ENCODE measurements at places on chromosomes 7 and 10.

GRCh38 chr7:22663357-22663718 is 63.7 kb upstream of the IL6 start:
- no peak for DNase-seq

DNA sequence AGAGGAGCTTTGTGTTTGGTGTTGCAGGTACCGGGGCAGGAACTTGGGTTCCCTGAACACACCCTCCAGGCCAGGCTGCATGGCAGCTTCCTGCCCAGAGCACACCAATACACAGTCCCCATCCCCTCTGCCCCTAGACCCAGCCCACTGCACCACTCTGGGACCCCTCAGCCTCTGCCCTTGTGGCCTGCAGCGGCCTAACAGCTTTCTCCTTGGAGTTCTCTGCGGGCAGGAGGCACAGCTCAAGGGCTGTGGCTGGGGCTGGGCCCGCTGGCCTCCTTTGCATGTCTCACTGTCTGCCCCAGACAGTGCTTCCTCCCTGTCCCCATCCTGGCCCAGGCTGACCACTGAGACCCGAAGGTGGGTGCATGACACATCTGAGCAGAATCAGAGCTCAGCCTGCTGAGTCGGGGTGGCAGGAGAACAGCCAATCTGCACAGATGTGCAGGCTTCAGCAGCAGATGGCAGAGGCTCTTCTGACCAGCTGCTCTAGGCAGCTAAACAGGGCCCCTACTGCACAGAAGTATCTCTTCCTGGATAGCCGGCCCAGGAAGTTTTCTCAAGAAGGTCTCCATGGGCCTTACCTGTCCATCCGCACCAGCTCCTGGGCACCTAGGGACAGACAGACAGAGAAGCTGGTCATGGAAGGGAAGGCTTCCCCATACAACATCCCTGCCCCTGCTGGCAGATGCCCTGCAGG is 20.8 kb downstream of the VSIR start:
- DNase-seq, result no peak

DNA sequence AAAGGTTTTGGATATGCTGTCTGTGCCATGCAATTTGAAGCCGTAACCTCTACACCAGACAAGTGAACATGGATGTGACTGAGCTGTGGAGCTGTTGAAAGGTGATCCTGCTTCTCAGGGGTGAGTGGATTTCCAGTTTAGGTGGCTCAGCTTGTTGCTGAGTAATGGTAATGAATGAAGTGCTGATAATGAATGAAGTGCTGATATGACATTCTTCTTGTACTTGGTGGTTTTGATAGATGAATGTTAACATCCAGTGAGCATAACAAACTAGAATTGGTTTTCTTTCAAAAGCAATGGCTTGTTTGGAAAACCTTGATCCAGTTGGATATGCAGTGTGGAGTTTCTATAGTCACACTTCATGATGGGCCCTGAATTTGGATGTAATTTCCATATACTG is 89.7 kb upstream of the FZD8 start:
- no peak for DNase-seq

DNA sequence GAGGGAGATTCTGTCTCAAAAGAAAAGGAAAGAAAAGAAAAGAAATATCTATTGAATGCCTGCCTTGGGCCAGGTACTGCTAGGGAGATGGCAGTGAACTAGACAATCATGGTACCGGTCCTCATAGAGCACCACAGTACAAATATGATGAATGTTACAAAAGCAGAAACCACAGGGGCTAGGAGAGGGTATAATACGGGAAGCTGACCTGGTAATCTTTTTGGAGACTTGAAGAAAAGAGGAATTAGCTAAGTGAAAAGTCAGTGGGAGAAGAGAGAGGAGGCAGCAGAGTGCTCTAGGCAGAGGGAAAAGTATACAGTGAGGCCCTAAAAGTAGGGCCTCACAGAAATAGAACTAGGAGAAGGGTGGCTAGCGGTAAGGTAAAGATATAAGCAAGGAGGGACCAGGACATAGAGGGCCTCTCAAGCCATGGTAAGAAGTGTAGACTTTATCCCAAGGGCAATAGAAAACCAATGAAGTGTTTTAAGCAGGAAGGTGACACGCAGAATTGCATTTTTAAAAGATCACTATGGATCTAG is 42.8 kb upstream of the WNT8B start:
- no peak for DNase-seq

- DNase-seq, result no peak
Observed at GRCh38 chr10:86284355-86285105, 82.1 kb downstream of the GRID1 start.

DNA sequence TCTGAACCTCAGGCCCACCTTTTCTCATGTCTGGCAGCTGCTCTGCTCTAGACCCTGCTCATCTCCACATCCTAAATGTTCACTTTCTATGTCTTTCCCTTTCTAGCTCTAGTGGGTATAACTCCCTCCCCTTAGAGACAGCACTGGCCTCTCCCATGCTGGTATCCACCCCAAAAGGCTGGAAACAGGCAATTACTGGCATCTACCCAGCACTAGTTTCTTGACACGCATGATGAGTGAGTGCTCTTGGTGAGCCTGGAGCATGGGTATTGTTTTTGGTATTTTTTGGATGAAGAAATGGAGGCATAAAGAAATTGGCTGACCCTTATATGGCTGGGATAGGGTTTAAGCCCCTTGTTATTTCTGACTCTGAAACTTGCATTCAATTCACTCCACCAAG is 156.0 kb downstream of the EGFR start:
- DNase-seq, result no peak

GRCh38 chr7:55192723-55193122 is 172.4 kb upstream of the LANCL2 start:
- DNase-seq, result no peak

DNA sequence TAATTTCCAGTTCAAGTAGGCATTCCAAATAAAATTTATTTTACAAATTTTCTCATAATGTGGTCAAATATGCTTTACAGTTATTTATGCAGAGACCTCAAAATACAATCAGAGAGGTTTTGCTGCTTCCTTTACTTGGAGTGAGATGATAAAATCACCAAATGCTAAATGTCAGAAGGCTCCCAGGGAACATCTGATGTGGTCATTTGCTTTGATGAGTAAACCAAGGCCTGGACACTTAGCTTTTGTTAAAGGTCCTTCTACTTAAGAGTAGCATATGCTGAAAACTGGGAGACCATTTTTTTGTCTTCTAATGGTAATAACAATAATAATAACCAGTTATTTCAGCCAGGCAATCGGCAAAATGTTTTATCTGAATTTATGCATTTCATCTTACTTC is 60.6 kb upstream of the AKR1E2 start:
- no peak for DNase-seq

DNA sequence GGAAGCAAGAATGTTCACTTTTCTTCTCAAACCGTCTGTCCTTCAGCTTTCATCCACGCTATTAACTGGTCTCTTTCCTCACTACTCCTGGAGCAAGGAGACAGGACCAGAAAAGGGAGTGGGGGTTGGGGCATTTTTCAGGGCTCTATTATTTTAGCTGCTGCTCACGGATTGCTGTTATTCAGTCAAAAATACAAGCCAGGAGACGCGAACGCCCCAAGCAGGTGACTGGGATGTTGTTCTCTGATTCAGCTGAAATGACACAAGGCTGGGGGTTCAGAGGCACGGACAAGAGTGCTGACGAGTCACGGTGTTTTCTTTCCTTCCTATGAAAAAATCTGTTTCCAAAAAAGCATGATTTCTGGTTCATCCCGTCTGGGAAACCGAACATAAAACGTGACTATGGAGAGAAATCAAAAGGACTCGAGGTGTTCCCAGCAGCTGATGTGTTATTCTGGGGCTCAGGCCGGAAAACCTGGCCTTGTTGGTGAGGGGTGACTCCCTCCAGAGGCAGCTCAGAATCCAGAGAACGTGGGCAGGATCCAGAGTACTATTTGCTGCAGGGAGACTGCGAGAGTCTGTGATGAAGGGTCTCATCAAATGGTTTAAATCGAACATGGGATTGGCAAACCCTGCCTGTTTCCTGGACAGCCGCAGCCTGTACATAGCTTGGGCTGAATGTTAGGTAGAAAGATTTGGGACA is 3.5 kb upstream of the INHBA start:
- no peak for DNase-seq

DNA sequence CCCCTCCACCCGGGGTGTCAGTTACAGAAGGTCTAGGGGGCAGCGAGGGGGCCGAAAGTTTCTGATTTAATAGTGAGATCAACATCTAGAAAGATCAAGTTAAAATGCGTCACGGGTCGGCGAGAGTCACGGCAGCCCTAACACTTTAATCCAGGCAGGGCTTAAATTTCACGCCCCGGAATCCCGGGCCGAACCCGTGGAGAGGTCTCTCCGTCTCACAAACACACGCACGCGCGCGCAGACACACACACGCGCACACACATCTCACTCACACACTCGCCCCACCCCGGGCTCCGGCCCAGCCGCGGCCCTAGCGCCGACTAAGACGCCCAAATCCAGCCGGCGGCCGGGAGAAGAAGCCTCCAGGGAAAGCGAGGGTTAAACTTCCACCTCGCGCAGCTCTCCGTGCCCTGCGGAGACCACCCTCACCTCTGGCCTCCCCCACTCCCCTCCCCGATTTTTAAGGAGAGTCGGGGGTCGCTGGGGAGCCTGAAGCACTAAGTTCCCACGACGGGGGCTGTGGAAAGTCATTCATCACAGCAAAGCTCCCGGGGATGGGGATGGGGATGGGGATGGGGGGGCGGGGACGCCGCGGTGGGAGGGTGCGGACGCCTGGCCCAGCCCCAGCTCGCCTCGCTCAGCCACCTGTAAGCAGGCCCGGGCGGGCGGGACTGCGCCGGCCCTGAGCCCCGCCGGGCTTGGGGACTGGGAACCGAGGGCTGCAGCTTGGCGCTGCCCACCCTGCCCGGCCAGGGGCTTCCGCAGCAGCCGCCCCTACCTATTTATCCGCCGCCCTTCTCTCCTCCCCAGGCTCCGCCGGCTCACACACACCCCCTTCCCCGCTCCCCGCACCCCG is 1.6 kb downstream of the PDGFA start:
- peak; percentile 8 for DNase-seq

- no peak for DNase-seq
Observed at GRCh38 chr7:128878226-128879105, 15.8 kb downstream of the ATP6V1F start.

GRCh38 chr10:69578508-69578991 is 5.3 kb upstream of the NEUROG3 start:
- no peak for DNase-seq

- no peak for DNase-seq
Observed at GRCh38 chr10:28020080-28020860, 21.4 kb upstream of the ODAD2 start.

GRCh38 chr7:28410628-28411531 is 1.4 kb upstream of the CREB5 start:
- DNase-seq, result no peak

Data from CD4-positive, alpha-beta T cell treated with Interleukin-1 beta for 1 hour (primary cell).